ENCODE measurements at places on chromosomes 1 and 21.

DNA sequence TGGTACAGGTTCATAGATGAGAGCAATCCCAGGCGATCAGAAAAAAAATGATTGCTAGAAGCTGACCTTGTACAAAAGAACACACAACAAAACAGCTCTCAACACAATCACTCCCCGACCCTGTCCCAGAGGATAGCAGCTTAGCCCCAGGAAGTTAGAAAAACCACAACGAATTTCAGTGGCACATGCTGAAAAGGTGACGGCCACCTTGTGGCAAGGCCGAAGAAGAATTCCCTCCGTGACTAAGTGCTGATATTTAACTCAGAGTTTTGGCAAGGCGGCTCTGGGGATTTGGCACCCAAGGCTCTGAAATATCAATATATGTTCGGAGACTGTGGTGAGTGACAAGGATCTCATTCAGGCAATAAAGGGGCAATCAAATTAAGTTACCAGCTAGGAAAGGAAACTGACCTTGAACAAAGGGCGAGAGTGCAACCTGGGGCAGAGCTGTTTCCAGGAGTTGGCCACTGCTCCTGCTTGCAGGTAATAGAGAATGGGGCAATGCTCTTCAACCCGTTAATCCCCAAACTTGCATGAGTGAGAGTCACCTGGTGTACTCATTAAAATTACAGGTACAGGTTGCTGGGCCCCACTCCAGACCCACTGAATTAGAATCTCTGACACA lies 96.2 kb downstream of the BEND5 start:
- DNase-seq, result no peak

DNA sequence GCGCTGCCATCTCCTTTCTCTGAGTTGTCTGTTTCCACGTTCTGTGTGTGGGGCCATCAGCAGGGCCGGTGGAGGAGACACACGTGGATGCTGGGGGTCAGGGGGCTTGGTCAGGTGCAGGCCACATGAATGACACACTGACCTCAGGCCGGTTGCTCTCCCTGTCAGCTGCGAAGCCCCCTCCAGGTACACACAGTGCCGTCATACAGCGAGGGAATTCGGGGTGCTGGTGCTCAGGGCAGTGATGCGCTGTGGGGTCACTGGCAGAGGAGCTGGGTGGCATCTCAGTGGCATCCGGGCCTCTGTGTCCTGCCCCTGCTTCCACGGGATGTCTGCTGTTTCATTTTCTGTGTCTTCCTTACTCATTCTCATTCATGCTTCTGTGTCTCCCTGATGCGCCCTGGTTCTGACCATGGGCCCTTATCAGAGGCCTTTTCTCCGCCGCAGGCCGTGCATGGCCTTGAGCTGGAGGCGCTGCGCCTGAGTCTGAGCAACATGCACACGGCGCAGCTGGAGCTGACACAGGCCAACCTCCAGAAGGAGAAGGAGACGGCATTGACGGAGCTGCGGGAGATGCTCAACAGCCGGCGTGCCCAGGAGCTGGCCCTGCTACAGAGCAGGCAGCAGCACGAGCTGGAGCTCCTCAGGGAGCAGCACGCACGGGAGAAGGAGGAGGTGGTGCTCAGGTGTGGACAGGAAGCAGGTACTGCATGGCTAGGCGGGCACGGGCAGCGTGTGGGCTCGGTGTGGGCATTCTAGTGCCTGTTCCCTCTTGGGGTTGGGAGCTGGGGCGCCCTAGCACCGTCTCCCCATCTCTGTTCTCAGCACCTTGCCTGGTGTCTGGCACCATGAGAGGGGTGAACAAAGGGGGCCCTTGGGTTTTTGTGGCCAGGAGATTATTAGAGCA lies 22.6 kb downstream of the PCNT start:
- no peak for DNase-seq

- no peak for DNase-seq
Measured at GRCh38 chr1:161074676-161075368, 5.1 kb upstream of the ARHGAP30 start.

DNA sequence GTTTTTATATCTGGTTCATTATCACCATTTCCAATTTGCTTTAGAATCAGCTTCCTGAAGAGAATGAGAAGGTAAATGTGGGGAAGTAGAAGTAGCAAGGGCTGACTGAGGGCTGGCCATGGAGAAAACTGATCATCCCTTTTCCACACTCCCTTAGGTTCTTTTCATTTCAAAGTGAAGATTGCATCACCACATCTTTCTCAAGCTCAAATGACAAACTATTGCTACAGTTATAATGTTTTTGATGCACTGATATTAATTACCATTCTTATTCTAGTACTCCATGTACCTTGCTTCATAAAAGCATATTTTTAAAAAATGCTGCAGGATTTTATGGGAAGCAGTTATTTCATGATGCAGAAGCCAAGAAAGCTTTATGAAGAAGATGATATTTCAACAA lies 7.9 kb upstream of the AK5 start:
- DNase-seq, result no peak
